Spinal cord (tissue), 10 donors: ENCODE measurements at places on chromosomes 2 and 18. TPM values are rescaled to one million over a fixed set of nuclear protein-coding genes. Genes with fewer than 3 reads are reported as not detected.
A peak's percentile ranks its signal among the peaks of the same experiment; 100 is the strongest.

The SPP2 gene
- polyA plus RNA-seq = 0.44 TPM

The RTP5 gene
- 27.9 TPM for polyA plus RNA-seq

The LRP1B gene
- 31.8 TPM for polyA plus RNA-seq

The AQP12B gene
- 0.44 TPM for polyA plus RNA-seq

The FZD7 gene
- polyA plus RNA-seq = 25.2 TPM

The IL1RL2 gene
- polyA plus RNA-seq = 0.84 TPM

The INHBB gene
- 10.2 TPM for polyA plus RNA-seq

The C2orf78 gene
- not detected for polyA plus RNA-seq

The MROH2A gene
- polyA plus RNA-seq = not detected

The FEV gene
- 0.14 TPM for polyA plus RNA-seq

The SNTG2 gene
- polyA plus RNA-seq = 1.5 TPM

GRCh38 chr2:163800951-163801381 is 65.2 kb upstream of the FIGN start:
- DNase-seq = peak; percentile 52

- DNase-seq = peak; percentile 71
These were observed 131.4 kb upstream of the SLC1A4 start for GRCh38 chr2:64857581-64858471.

DNA sequence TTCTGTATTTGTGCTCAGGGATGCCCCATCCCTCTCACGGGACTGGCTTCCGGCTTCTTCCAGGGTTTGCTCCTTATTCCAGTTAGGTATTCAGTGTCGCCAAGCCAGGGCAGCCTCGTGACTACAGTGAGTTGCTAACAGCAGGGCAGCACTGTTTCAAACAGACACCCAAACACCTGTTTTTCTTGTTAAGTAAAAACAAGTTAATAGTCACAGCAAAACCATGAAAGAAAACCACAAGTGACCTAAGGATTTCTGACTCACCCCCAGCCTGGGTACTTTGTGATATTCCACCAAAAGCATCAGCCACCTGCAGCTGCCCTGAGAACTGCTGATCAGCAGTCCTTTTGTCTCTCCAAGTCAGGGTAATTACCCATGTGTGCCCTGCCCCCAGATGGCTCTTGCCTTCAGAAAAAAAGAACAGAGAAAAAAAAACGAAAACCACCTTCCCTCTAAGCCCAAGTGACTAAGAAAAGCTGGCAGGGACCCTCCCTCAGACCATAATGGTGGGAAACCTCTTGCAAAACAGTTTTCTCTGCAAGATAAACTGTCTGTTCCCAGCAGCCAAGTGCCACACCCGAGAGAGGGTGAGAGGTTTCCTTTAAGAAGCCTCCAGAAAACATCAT is 178.2 kb downstream of the ANAPC1 start:
- DNase-seq = peak; percentile 48

GRCh38 chr2:217903859-217904613 is 98.8 kb downstream of the TNS1 start:
- peak; percentile 78 for DNase-seq

GRCh38 chr2:191222952-191223351 is 22.3 kb upstream of the MYO1B start:
- no peak for DNase-seq

DNA sequence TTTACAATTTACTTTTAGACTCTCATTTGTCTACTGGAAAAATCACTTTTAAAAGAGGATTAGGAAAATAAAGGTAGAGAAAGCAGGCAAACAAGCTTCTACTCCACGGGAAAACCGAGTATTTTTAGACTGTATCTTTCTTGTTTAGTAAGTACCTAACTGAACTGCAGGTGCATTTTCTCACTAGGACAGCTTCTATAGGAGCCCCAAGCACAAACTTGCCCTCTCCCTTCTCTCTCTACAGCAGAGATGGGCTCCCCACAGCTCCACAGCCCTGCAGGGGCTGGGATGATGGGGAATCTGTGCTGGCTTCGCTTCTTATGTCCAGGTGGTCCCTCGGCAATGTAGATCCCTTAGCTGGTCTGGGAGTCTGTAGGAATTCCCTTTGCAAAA is 16.2 kb downstream of the PSTPIP2 start:
- DNase-seq = no peak

DNA sequence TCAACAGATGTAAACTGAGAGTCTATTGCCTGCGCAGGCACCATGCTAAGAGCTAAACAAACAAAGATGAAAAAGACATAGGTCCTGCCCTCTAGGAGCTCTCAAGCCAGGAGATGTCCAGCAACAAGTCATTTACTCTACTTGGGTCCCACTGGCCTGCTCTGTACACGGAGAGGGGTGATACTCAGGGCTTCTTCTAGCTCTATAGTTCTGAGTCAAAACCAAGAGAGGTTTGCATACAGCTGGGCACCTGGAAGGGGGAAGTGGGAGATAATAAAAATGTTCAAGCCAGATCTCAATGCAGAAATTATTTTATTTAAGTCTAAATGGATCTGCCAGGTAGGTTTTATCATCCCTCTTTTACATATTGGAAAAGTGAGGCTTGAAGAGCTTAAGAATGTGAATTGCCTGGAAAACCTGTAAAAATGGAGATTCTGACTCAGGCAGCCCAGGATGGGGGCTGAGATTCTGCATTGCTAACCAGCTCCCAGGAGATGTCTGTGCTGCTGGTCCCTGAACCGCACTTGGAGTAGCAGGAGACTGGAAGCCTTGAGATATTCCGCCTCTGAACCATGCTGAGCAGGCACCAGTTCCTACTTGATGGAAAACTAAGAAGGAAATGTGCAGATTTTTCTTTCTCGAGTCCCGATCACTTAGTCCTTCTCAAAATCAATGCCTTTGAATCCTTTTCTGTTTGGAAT is 201.1 kb downstream of the PRKCE start:
- DNase-seq = no peak

DNA sequence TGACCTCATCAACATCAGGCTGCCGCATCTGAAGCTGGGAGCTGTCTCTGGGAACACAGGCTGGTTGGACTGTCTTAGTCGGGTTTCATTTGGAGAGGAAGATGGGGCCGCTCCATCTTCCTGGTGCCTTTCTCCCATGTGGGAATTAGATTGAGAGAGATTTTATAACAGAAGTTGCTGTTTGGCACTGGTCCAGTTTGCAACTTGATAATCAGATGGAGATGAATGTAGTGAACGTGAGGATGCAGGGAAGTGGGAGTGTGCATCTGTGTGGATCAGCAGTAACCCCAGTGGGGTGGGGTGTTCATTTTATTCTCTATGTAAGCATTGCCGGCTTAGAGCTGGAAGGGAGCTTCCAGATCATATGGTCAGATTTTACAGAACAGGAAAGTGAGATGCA is 250.9 kb downstream of the DCDC2C start:
- no peak for DNase-seq

DNA sequence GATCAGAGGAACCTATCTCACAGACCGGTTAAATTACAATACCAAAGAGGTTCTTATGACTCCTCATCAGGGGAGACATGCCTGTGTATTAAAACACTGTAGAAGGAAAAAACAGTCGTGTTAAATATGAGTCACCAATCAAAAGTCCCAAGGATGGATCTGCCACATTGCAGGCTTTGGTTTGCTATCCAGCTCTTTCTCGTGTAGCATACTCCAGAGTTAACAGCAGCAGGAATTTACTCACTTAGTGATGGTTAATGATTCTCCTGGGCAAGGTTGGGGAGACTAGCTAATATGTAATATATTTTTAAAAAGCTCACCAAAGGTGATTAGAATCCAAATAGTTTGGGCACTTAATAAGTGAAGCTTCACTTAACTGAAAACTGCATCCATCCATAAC is 109.7 kb downstream of the MBD5 start:
- no peak for DNase-seq

DNA sequence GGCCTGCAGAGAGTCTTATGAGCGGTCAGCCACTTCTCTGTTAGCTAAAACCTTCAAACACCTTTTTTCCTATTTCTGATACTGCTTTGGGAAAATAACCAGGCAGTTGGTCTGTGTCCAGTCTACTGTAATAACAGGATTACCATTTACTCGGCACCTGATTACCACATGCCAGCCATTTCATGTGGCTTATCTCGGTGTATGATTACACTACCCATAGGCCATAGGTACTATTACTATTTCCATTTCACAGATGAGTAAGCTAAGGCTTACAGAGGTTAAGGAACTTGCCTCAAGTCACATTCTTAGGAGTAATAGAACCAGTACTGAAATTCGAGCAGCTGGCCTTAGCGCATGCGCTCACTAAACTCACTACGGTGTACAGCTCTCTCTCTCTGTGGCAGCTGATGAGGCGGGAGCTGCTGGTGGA is 147.2 kb upstream of the L3MBTL4 start:
- DNase-seq = no peak

DNA sequence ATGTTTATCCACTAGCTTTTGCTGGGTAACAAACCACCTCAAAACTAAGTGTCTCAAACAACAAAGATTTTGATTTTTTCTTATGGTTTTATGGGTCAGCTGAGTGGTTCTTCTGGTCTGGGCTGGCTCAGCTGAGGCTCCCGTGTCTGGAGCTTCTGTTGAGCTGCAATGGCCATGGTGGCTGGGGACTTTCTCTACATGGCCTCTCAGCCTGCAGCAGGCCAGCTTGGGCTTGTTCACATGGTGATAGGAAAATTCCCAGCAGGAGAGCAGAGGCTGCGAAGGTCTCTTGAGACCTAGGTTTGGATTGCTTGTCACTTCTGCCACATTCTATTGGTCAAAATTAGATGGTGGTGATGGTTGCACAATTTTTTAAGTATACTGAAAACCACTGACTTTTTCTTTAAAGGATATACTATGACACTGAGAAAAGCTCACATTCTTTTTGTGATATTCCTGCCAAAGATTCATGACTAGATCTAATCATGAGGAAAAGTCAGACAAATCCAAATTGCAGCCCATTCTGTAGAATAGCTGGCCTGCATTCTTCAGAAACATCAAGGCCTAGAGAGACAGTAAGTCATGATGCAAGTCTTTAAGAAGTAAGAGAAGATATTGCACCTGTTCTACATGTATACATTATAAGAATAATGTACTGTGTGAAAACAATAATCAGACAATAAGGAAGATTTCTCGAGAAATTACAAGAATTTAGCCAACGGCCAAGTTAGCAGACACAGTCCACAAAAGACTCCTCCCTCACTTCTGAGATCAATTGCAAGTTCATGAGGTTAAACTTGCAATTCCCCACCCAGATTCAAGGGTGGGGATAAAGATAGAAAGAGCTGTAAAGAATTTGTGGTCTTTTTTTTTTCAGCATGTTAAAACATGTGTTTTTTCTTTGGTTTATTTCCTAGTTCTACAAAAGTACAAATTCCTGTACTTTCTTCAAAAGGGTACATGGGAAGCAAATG is 35.0 kb upstream of the IL1R2 start:
- DNase-seq = no peak

DNA sequence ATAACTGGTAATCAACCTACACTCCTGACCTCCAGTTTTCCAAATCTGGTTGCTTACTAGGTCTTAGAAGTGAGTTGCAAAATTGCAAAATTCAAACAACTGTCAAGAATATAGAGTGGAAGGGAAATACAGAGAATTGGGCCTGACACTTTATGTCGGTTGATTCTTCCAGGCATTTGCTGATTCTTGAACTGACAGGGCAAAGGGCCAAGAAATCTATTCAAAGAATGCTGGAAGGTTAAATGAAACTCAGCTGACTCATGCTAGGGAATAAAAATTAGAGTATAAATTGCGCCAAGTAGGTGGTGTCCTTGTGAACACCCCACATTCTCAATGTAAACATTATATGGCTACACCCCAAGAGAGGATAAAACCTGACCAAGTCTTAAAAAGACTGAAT is 21.5 kb upstream of the ZSCAN30 start:
- DNase-seq = no peak

- no peak for DNase-seq
These were observed 141.4 kb downstream of the CYP26B1 start for GRCh38 chr2:72006188-72006736.

DNA sequence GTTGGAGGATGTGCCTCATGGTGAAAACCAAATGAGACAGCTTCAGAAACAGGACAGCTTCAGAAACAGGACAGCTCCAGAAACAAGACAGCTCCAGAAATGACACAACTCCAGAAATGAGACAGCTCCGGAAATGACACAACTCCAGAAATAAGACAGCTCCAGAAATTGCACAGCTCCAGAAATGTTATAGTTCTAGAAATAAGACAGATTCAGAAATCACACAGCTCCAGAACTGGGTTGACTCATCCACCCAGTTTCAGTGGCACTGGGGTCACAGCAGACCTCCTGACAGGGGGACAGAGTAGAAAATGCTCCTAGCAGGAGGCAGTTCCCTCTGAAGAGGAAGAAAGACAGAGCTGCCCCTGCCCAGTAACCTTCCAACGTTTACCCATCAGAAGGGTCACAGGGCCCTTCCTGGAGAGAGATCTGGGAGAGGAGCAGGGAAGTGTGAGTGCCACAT is 26.9 kb upstream of the COL6A3 start:
- DNase-seq = no peak

GRCh38 chr2:68564426-68564825 is 79.0 kb upstream of the PROKR1 start:
- DNase-seq = no peak

DNA sequence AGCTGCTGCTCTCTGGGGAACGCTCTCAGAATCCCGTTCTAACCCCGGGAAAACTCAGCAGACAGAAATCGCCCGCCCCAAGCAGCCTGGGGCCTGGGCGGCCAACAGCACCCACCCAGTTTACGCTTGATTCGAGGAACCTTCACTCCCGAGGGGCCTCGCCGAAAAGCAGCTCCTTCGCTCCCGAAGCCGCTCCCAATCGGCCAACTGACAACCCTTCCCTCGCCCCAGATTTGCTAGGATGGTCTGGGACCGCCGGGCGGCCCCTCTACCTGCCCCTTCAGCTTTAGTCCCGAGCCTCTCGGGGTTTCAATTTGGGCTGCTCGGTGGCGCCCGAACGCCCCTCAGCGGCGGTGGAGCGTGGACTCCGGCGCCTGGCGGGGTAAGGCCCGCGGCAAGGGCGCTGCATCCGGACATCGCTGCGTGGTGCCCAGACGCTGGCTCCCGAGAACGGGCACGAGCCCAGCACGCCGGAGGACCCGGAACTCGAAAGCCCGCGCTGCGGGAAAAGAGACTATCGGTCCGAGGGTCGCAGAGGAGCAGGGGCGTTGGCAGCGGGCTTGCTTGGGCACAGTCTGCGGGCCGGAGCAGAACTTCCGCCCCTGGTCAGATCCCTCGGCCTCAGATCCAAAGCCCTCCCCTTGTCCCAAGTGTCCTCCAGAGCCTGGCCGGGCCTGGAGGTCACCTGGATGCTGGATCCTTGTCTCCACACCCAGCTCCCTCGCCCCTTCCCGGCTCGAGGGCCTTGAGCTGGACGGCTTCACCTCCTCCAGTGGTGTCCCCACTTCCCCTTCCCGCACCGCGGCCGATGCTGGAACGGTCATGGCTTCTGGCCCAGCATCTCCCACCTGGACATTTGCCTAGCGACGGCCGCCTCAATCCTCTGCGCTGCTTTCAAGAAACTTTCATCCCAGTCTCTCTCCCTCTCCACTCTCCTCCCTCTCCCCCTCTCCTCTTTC is 3.0 kb upstream of the OTX1 start:
- no peak for DNase-seq
